T-helper 2 cell treated with Interferon-gamma antibody and Interleukin-4, amounts not matched to agents 100 ng/mL and 5 ng/mL, for 36 hours (primary cell): ENCODE measurements at places on chromosomes 2 and 18. TPM values are rescaled to one million over a fixed set of nuclear protein-coding genes. Genes with fewer than 3 reads are reported as not detected.

Gene COL3A1
- not detected in 2 replicates for total RNA-seq

Gene IL36B
- total RNA-seq = not detected in 2 replicates

Gene SATB2
- total RNA-seq = 0.07 and 0.14 TPM in 2 replicates

Gene VWC2L
- not detected in 2 replicates for total RNA-seq

Gene SLC30A3
- 0.14 and 0.48 TPM in 2 replicates for total RNA-seq

Gene CNGA3
- not detected in 2 replicates for total RNA-seq

Gene CTNNA2
- total RNA-seq = not detected in 2 replicates
